ENCODE measurements at places on chromosomes 12 and 14.

- no peak for DNase-seq
These were observed 691.8 kb downstream of the BCL11B start for GRCh38 chr14:98580131-98580678.

DNA sequence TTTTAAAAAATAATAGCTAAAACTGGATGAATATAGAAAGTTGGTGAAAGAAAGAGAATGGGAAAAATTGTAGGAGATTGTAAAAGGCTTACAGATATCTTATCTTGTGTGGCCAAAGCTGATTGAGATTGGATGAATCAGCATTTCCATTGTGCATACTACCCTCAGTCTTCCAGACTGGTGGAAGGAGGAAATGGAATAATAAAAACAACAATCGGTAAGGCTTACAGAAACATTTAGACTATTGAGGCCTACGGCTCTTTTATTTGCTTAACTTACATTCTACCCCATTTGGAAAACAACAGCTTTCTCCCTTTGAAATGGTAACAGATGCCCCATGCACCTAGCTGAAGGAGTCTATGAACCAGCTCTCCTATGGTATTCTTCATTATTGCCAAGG, 129.8 kb downstream of the PTPRB start:
- DNase-seq: no peak

DNA sequence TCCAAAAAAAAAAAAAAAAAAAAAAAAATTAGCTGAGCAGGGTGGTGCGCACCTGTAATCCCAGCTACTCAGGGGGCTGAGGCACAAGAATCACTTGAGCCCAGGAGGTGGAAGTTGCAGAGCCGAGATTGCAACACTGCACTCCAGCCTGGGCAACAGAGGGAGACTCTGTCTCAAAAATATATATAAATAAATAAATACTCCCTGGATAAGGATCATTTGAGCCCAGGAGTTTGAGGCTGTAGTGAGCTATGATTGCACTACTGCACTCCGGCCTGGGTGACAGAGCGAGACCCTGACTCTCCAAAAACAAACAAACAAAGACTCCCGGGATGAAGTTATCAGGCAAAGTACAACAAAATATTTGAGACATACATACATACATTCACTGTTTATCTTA, 3.3 kb upstream of the NAA25 start:
- no peak for DNase-seq

GRCh38 chr12:1592444-1593173, 1.8 kb downstream of the FBXL14 start:
- DNase-seq: peak; percentile 74

- peak; percentile 63 for DNase-seq
These were observed 54.5 kb downstream of the VCPKMT start for GRCh38 chr14:50061664-50062437.

DNA sequence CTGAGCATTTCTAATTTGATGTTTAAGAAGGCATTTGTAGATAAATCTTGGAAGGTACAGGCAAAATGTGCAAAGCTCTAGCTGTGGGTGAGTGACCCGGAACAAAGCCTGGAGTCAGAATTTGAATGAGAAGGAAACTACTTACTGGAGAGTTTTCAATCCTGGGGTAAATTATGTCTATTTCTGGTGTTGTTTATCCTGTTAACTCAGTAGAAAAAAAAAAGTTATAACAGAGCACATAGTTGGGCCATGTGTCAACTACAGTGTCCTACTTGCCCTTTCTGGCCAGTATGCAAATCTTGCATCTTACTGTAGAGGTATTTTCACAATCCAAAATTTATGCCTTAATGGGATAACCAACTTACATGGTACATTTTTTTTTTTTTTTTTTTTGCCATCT, 182.3 kb downstream of the SYNE2 start:
- no peak for DNase-seq

DNA sequence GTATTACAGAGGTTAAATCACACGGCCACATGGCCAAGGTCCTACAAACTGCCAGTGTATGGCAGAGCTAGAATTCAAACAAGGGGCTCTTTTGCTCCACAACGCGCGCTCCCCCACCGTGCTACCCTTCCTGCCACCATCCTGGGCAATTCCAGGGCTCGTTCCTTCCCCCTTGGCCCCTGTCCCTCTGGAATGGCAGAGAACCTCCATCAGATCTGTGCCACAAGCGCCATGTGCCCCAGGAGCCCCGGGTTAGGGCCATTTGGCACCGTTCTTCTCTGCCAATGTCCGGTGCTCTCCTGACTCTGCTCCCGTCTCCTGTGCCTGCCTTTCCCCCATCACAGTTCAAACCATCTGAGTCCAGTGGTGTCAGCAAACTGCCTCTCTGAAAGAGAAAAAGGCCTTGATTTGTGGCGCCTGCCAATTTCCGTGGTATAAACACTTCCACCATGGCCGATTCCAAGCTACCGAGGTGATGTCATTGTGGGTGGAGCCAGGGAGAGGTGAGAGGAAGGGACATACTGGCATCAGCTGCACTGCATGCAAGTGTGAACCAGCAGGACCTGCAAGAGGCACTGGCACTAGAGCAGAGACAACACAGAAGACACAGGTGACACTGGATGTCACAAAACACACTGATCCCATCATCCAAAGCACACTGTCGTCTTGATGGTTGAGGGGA, 163.1 kb downstream of the CALM1 start:
- no peak for DNase-seq

- peak; percentile 48 for DNase-seq
These were observed 70.0 kb upstream of the VPS33A start for GRCh38 chr12:122336015-122336946.

GRCh38 chr12:9027161-9028059, 38.1 kb downstream of the KLRG1 start:
- peak; percentile 70 for DNase-seq

DNA sequence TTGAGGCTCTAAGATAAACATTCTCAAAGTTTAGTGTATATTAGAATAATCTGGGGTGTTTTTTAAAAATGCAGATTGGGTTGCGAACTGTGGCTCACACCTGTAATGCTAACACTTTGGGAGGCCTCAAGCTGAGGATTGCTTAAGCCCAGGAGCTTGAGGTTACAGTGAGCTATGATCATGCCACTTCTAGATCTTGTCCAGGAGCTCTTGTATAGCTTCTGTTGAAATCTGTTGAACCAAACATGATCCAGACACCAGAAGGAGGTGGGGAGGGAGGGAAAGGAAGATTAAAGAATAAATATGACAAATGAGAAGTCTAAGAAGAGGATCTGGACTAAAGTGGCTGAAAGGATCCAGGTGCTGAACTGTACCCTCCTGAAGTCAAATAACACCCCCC, 14.4 kb downstream of the PDE1B start:
- no peak for DNase-seq

DNA sequence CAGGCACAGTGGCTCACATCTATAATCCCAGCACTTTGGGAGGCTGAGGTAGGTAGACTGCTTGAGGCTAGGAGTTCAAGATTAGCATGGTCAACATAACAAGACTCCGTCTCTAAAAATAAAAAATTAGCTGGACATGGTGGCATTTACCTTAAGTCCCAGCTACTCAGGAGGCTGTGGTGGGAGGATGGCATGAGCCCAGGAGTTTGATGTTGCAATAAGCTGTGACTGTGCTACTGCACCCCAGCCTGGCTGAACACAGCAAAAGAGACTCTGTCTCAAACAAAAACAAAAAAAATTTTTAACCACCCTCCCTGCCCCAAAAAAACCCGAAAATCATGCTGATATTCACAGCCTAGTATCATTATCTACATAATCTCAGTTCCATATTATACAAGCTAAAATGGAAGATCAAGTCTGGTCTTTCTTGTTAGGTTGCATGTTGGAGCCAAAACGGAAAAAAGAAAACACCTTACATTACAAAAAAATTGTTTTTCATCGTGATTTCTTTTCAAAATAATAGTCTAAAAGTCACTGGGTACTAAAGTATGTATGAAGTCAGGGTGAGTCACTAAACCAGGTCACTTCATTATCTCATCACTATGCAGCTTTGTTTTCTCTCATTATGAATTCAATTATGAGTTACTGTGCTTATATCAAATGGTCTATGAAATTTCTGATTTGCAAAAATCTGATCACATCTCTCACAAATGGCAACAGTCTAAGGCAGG, 13.8 kb downstream of the GXYLT1 start:
- DNase-seq: no peak

DNA sequence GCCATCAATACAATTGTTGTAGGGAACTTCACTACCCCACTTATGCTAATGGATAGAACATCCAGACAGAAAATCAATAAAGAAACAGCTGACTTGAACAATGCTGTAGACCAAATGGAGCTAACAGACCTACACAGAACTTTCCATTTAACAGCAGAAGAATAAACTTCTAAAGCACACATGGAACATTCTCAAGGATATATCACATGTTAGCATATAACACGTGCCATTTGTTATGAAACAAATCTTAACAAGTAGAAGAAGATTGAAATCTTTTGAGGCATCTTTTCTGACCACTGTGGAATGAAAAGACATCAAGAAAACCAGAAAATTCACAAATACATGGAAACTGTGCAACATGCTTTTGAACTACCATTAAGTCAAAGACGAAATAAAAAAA, 62.5 kb upstream of the RNU6-8 start:
- DNase-seq: no peak

DNA sequence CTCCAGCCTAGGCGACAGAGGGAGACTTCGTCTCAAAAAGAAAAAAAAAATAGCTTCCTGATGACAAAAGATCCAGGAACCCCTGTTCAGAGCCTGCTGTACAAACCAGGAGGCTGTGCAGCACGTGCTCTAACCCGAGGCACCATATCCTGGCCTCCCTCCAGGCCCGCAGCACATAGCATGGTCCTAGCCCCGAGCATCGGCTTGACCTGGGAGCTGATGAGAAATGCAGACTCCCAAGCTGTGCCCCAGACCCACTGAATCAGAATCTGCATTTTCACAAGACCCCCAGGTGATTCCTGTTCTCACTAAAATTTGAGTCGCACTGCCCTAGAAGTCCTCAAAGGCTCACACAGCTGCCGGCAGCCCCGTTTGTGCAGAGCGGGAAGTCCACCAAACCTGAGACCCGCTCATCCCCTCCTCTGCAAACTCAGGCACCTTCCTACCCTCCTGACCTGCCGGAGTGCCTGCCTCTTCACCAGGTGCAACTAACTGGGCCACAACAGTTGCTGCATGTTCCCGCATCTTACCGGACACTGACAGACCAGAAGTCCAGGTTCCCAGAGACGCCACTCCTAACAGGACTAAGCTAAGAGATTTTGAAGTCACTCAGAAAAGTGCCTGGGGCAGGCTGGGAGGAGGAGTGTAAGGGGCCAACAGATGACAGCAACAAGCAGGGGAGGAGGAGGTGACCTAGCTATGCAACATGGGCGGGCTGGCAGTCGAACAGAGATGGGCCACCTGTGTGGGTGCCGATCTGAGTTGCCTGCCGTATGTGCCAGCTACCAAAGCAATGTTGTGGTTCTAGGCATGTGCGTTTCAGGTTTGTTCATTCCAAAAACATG, 24.0 kb upstream of the RIN3 start:
- DNase-seq: no peak

DNA sequence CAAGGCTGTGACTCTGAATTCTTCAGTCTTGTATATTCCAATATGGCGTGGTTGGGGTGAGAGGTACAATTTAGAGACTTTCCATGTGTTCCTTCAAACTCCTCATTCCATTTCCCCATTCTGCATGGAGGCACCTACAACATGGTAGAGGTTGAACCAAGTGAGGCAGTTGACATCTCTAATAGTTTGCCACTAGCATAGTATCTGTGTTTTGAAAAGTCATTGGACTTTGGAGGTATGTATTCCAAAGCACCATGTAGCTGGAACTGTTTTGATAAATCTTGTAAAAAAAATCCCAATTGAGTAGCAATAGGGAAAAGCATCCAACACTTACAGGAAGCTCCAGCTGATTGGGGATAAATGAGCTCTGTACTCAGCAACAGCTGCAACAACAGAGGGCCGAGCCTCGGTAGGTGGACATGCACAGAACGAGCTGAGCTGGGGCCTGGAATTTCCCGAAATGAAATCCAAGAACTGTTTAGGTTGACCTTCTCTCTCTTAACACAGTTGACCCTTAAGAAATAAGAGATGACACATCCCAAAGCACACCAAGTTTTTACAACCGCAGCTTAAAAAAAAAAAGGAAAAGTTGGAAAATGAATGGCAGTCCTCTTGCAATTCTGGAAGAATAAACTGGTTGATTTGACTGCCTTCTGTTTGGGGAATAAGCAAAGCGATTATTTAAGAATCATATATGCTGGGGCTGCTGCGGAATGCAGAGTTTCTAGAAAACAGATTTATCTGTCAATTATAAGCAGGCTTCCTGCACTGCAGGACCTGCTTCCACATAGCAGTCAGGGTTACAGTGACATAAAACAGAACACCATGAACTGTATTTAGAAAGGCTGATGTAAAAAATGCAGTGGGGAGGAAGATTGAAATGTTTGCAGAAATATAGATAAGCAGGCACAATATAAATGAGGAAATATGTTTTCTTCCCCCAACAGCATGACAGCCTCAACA, 194.6 kb upstream of the KRR1 start:
- no peak for DNase-seq

DNA sequence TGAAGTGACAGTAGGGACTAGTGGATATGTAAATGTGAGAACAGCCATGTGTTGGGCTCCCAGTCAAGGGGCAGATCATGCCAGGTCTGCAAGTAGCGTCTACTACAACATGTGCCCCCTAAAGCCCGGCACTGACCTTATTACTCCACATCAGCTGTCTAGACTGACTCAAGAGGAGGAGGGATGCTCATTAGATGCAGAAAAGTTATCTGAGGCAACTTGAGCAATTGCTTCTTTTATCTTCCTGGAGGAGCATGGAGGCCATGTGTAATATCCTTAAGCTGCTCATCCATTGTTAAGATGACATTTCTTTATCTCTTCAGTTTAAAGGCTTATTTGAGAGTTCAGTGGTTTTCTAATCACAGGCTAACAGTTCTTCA, 404.7 kb upstream of the FLRT2 start:
- no peak for DNase-seq

DNA sequence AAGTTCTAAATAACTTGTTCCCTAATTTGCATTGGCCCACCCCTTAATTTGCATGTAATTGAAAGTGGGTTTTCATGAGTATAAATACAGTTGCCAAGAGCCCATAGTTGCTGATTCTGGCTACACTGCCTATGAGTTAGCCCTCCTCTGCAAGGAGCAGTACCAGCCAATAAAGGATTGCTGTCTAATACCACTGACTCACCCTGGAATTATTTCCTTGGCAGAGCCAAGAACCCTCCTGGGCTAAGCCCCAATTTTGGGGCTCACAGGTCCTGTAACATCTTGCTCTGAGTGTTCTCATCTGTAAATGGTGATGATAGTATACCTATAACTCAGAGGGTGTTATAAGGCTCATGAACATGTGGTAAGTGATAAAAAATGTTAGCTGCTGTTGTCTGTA, 6.8 kb downstream of the TTC8 start:
- no peak for DNase-seq

GRCh38 chr12:62128175-62128975, 131.8 kb upstream of the USP15 start:
- DNase-seq: no peak

DNA sequence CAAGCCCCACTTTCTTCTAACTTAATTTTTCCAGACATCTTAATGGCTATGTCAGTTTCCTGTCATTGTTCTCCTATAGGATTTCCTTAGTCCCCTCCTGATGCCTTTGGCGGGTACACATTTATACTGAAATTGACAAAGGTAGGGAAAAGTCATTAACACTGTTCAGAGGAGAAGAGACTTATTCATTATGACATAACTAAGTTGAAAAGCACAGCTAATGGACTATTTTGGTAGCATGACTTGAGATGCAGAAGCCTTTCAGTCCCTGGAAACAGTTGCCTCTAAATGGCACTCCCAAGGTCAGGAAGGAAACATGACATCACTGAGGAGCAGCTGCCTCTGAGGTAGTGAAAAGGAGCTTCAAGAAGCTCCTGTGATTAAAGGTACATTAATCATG, 317.5 kb upstream of the KITLG start:
- DNase-seq: no peak
